Karpas-422 (cell line): ENCODE measurements at places on chromosomes 12 and 14. TPM values are rescaled to one million over a fixed set of nuclear protein-coding genes. Genes with fewer than 3 reads are reported as not detected.

DNA sequence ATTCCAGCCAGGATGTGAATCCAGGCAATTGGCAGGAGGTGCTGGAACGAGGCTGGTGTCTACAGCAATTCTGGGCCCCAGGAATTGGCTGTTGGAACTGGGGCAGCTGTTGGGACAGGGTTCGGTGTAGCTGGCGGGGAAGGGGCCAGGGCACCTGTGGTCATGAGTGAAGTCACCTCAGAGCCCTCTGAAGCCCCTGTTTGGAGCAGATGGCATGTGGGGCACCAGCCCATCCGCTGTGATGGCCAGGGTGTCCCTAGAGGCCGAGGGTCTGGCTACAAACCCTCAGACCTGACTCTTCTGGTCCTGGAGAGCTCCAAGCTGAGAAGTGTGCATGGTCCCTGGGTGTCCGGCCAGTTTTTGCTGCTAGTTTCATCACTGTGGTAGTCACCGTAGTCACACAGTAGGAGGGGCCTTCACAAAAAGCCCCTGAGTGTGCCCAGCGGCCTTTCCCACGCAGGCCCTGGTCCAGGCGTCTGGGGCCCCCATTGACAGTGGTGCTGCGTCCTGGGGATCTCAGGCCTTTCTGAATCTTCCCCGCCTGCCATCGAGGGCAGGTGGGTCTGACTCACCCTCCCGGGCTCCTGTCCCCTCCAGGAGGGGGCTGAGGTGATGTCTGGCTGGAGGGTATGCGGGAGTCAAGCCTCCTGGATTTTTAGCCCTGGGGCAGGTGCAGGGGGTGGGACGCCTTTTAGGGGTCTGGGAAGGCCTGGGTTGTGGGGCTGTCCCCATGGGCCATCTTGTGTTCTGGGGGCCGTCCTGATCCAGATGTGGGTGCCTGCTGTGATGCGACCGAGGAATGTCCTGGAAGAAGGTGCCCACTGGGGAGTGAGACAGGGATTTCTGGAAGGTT is 368.0 kb downstream of the TMEM121 start:
- no peak for DNase-seq

- DNase-seq: no peak
These were observed 291.6 kb upstream of the SLC16A7 start for GRCh38 chr12:59304077-59304721.

- DNase-seq: no peak
These were observed 2.4 kb downstream of the AKT1 start for GRCh38 chr14:104792945-104793702.

GRCh38 chr14:104221636-104222369 is 83.4 kb downstream of the KIF26A start:
- no peak for DNase-seq

Gene MAX
- 107 and 124 TPM in 2 replicates for total RNA-seq

Gene IFNG
- not detected in 2 replicates for total RNA-seq

Gene SDS
- total RNA-seq: not detected in 2 replicates

Gene SLC25A47
- total RNA-seq: not detected in 2 replicates
